ENCODE measurements at places on chromosomes 1 and 21.

DNA sequence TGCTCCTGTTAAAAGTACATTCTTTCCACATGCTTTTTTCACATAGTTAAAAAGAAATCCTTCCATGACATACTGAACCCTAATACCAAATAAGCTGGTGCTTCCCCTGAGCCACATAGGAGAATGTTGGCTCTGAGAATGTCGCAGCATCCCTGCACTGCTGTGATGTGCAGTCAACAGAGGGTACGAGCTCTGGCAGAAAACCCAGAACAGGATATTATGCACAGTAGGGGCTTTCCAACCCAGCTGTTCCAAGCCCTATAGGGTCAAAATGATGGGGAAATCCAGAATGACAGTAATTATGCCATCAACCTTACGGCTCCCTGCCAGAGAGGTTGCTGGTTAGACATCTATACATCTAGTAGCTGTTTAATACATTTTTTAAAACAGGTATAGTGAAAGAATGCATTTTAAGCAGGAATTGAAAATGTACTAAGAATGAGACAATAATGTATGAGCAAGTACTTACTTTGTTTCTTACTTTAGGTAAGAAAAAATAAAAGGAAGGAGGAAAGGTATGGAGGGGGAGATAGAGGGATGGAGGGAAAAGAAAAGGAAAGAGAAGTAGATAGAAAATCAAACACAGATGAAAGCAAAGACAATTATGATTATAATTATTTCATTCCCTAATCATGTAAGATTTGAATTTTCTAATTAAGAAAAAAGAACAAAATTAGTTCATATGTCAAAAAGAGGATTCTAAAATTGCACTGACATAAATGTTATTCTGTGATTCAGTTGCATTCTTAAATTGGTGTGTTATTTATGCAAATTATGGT, 126.0 kb downstream of the NR5A2 start:
- no peak for DNase-seq

- DNase-seq, result peak; percentile 10
Measured at GRCh38 chr1:149843431-149844041, 55.8 kb upstream of the BOLA1 start.

- no peak for DNase-seq
Measured at GRCh38 chr1:8723010-8723409, 94.4 kb downstream of the RERE start.

DNA sequence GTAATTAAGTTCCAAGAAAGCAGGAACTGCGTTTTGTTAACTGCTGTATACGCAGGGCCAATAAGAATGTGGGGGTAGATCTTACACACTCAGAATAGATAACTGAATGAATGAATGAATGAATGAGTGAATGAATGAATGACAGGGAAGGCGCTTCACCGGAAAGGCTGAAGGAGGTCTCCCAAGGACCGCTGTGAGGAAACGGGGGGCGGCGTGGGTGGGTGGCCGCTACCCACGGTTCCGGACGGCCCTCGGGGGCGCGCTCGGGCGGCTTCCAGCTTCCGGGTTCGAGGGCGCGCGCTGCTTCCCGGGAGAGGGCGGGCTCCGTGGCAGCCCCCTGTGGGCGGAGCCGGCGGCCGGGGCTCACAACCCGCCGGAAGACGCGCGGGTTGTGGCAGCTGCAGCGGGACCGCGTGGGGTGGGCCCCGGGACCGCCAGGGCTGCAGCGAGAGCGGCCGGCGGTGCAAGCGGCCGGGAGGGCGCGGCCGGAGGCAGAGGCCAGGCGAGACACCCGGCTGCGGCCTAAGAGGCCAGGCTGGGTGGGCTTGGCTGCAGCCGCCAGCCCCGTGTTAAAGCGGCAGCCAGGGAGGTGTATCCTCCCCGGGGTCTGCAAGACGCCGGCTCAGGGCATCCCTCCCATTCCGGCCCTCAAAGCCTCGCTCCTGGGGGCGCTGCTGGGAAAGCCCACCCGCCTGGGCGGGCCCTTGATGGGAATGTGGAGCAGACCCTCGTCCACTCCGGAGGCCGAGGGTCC, at the start of gene ZFP69:
ZFP69 (plus strand) TSS at position 367 of the 754 bp plus-strand sequence. CDS start 2,072 bp downstream, outside the sequence.
- DNase-seq, result peak; percentile 89
